ENCODE measurements at places on chromosomes 3 and 15.

- peak; percentile 62 for DNase-seq
These were observed 336.7 kb upstream of the IGF1R start for GRCh38 chr15:98311566-98312188.

DNA sequence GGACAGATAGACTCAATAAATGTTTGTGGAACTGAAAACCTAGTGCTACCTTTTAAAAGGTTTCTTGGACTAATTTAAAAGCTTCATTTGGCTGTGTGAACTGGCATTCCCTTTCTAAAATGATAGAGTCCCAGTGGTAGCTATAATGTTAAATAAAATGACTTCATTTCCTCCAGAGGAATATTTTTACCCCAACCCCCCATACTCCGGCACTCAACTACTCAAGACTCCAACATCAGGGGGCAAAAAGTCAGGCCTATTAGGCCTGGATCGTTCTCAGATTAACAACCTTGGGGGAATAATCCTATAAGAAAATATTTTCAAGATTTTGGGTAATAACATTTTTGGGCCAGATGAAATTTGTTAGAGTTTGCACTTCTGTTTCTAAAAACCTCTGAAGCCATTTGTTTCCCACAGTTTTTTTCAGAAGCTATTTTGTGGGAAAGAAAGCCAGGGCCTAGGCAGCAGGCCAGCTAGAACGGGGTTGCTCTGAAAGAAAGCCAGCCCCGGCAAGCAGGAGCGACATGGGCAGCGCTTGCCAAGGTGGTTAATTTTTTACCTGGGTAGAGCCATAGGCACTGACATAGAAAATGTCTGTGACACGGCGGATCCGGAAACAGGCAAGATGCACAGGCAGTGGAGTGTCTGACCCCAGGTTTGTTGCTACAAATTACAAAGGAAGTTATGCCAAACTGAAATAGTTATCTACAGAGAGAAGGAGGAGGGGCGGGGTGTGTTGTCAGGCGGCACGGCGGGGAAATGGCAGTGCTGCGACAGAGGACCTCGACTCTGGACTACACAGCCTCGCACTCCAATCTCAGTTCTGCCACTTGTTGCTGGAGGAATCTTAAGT, 84.6 kb downstream of the MAGI1 start:
- peak; percentile 9 for DNase-seq

DNA sequence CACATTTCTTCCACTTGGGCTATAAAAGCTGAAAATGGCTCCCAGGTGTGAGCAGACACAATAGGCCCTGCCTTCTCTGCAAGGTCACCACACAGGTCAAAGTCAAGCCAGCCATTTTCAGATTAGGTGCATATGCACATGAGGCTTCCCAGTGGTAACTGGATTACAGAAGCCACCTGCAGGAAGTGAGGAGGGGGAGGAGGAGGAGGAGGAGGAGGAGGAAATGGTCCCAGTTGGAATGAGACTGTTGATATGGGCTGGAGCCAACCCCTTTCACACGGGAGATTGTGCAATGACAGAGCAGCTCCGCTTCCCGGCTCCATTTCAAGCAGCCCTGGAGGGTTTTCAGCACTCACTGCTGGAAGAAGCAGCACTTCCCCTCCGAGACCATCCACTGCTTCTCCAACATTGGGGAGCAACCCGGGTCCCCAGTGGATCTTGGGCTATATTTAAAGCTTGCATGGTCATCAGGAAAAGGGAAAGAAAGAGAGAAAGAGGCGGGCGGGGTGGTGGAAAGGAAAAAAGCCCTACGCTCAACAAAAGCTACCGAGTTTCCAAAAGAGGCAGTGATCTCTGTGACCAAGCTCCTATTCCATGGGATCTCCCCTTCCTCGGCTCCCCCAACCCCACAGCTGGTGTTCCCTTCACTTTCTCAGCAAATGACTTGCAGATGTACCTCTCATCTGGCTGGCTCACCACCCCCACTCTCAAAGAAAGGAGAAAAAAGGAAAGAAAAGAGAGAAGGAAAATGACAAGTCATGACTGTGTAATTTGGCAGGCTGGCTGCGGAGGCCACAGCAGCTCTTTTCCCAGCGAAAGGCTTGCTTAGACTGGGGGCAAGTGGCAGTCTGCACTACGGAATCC, 58.3 kb downstream of the LRIG1 start:
- no peak for DNase-seq

DNA sequence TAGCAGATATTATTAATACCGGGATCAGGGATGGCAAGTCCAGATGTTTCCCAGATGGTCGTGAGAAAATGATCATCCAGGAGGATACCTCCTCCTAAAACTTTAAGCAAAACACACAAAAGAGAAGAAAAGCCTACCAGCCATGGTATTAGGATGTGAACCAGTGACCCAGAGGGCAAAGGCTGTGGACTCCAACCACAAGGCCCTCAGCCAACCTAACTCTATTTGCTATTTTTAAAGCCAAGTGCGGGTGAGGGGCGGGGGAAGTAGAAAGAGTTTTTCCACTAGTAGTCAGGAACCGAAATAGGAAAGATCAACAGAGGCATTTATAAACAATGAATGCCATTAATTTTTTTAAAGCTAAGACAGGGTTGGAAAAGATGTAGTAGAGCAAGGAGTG, 77.4 kb downstream of the STAC start:
- DNase-seq = peak; percentile 6

DNA sequence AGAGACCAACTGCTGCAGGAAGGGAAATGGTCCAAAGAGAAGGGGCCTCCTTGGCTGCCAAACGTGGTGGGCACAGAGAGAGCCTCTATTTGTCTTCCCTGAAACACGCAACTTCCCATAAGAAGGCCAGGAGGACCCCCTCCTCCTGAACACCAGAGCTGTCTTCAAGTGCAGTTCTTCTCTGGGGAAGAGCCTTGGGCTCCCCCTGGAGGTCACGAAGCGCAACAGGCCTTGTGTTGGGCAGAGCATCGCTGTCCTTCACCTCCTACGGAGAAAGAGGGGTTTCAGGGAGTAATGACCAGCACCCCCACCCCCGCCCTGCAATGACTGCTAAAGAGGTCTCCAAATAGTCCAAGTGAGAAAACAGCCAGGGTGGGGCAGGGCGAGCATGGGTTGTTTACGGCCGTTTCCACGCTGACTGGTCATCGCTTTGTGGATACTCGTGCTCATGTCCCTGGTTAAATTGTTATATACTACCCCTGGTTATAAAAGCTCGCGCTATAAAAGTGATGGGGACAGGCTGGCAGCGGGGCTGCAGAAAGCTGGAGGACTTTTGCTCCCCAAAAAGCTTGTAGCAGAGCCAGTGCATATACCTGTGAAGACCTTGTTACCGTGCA, 397.5 kb upstream of the ATP10A start:
- DNase-seq = peak; percentile 10

DNA sequence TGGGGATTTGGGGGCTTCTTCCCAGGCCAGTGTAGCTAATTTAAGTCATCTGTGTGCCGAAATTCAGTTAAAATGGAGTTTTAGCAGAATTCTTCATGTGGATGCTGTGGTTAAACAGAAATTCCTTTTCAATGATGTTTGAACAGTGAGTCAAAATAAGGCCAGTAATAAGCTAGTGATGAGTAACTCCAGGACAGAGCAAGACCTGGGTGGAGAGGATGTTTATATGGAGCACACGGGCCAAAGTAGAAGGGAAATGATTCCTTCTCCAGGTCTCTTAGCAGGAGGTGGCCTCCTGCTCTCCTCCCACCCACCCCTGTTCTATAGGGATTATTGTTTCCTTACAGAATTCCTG, 31.9 kb upstream of the UACA start:
- DNase-seq = no peak

- DNase-seq = no peak
These were observed 28.4 kb downstream of the IGF1R start for GRCh38 chr15:98676586-98677270.

DNA sequence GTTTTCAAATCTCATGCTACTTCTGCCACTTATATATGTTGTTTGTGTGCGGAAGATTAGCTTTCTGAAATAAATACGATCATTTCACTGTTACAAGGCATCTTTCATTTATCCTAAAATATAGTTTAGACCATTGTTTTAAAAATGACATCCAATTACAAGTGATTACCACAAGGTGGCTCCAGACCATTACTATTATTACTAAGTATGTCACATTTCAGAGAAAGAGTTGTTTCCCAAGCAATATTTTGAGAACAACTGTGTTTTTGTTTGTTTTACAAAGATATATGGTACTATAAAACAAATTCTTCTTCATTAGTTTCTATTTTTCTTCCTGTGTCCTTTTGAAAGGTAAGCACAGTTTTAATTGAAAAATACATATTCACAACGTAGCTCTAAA, 136.0 kb upstream of the RAP2B start:
- DNase-seq = no peak

- DNase-seq = no peak
These were observed 10.3 kb downstream of the TRAK1 start for GRCh38 chr3:42101481-42101880.

GRCh38 chr15:23438816-23439466, 8.1 kb downstream of the GOLGA6L2 start:
- no peak for DNase-seq

- DNase-seq = no peak
These were observed 38.0 kb upstream of the RSL24D1 start for GRCh38 chr15:55234800-55235104.

DNA sequence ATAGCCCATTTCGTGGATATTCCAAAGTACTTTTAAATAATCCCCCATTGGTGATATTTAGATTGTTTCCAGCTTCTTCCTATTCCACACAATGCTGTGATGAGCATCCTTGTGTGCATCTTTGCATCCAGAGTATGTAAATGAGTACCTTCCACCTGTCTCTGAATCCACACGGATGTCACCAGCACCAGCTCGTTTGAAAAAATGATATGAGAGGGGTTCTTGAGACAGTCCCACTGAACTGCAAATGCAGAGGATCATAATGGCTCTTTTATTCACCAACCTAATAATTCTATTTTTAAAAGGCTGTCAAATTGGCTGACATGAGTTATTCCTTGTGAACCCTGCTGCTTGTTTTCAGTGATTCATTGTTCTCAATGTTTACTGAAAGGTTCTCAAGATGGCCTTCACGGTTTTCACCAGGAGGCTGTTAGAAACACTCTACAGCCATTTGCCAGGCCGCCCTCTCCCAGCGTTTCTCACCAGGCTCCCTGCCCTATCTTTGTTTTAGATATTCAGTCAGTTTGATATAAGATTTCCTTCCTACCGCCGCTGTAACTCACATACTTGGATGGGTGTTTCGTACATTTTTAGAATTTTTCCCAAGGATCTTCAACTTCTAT, 96.7 kb upstream of the PTPRG start:
- no peak for DNase-seq

GRCh38 chr3:194374935-194375334, 5.4 kb upstream of the LRRC15 start:
- no peak for DNase-seq

DNA sequence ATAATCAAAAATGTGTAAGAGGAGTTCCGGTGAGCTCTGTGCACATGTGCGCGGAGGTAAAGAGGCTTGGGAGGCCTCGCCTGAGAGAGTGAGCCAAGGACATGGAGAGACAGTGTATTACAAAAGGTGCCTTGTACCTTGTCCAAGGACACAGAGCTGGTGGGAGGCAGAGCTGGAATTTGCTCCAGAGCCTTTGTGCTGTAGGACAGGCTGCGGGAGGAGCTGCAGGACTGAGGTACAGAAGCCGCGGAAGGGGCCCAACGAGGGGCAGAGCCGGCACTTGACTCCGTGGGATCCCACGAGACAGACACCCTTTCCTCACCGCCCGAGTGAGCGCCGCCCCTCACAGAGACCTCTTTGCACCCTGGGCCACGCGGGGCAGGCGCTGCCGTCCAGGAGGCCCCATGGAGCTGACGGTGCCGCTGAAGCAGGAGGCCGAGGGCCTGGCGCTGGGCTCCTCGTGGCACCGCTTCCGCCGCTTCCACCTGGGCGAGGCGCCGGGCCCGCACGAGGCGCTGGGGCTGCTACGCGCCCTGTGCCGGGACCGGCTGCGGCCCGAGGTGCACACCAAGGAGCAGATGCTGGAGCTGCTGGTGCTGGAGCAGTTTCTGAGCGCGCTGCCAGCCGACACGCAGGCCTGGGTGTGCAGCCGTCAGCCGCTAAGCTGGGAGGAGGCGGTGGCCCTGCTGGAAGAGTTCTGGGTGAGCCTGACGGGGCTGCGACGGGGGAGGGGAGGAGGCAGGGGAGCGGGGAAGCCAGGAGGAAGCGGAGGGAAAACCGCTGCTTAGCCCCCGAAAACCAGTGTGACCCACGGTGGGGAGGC, 68.7 kb downstream of the SLTM start:
- no peak for DNase-seq

- DNase-seq = no peak
These were observed 6.5 kb upstream of the CILP start for GRCh38 chr15:65217526-65218482.

DNA sequence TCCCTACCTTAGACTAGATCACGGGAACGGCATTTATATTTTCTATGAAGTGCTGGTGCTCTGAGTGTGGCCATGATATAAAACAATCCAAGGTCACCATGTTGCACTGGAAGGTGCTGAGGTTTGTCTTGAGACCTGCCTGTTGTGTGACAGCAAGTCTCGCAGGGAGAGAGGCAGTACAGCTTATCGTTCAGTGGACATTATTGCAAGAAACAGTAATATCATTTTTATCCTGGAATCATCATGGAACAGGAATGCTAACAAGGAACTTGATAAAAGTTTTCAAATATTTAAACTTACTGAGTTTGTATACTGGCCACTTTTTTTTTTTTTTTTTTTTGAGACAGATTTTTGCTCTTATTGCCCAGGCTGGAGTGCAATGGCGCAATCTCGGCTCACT, 40.0 kb upstream of the GCNT3 start:
- no peak for DNase-seq

DNA sequence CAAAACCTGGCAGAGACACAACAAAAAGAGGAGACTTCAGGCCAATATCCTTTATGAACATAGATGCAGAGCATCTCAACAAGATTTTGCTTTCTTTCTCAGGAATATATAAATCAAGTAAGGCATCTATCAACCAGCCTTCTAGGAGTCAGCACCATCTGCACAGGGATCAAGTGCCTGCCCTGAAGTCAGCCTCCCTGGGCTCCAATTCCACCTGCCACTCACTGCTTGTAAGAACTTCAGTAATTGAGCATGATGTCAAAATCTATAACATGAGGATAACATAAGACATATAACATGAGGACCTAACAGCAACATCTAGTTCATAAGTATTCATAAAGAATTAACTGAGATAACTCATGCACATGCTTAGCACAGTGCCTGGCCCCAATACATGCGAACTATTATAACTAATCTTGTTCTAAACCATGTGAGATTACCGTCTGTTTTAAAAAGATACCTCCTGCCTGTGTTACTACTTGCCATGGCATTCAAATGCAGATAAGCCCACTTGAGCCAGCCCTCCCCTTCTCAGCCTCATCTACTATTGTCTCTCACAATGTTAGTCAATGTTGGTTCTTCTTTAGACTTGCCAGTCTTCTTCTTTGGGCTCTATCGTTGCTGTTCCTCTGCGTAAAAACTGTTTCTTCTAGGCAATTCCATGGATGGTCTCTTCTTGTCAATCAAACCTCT, 91.6 kb downstream of the PLD1 start:
- DNase-seq = no peak
